ENCODE measurements at places on chromosomes 5 and 9.

DNA sequence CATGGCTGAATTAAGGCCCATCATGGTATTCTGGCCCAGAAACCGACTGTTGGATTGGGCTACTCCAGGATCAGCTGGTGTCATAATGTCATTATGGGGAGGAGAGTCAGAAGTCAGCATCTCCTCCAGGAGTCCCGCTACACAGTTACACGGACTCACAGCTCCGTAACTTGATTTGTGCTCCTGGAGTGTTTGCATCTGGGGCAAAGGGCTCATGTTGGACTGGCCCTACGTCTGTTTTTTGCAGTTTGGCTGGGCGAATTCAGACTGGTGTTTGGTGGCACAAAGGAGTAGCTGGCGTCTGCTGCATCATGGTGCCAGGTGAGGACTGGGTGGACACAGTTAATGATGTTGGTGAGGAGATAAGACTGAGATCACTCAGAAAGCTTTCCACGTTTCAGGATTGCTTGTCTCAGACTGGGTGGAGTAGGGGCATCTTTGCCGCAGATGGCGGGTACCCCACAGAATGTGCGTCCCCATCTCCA is 31.3 kb downstream of the OR2V1 start:
- no peak for DNase-seq

GRCh38 chr5:147517383-147517782 is 7.5 kb upstream of the DPYSL3 start:
- no peak for DNase-seq

DNA sequence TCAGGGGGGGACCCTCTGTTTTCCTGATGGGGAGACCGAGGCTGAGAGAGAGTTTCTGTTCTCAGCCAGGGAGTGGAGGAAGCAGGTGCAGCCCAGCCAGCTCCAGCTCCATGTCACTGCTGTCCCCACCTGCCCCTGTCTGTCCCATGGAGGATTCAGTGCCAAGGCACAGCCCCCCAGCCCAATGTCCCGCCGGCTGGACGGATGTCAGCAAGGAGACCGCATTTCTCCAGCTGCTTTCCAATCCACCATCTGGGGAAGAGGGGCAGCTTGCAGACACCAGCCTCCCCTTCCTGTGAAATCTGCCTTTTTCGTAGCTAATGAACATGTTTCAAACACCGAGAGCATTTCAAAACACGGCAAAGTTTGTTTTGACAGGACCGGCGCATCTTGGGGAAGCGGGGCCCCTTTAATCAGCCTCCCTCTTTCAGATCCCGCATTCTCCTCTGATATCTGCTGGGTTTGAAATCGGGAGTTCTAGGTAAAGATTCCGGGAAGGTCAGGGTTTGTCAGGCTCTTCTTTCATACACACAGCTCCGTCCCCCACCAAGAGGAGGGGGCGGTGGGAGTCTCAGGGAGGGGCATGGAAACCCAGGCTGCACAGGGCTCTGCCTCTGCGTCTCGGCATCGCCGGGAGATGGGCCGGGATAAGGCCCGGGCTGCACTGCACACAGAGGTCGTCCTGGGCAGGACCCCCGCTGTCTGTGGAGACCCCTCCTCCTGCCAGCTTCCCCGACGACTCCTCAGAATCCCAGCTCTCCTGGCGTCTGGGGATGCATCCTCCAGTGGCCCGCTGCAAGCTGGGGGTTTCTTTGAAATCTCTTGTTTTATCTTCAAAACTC is 74.8 kb downstream of the NEK6 start:
- DNase-seq: no peak

GRCh38 chr5:68352166-68352565 is 136.6 kb downstream of the PIK3R1 start:
- no peak for DNase-seq

- no peak for DNase-seq
These were observed 6.3 kb downstream of the IFNA21 start for GRCh38 chr9:21160178-21160577.

DNA sequence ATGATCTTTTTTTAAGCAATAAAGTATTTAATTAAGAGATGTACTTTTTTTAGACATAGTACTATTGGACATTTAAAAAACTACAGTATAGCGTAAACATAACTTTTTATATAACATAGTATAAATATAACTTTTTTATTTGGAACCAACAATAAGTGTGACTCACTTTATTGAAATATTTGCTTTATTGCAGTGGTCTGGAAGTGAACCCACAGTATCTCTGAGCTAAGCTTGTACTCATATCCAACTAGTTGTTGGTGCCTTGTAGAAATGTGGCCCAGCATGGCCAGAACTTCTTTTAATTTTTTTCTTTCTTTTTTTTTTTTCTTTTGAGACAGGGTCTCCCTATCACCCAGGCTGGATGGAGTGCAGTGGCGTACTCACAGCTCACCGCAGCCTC is 61.5 kb upstream of the GALNT10 start:
- DNase-seq: no peak

GRCh38 chr5:3424946-3425345 is 170.7 kb upstream of the IRX1 start:
- no peak for DNase-seq

GRCh38 chr9:101514071-101514470 is 19.6 kb upstream of the RNF20 start:
- no peak for DNase-seq

- DNase-seq: no peak
These were observed 16.4 kb downstream of the SLCO4C1 start for GRCh38 chr5:102279711-102280110.

DNA sequence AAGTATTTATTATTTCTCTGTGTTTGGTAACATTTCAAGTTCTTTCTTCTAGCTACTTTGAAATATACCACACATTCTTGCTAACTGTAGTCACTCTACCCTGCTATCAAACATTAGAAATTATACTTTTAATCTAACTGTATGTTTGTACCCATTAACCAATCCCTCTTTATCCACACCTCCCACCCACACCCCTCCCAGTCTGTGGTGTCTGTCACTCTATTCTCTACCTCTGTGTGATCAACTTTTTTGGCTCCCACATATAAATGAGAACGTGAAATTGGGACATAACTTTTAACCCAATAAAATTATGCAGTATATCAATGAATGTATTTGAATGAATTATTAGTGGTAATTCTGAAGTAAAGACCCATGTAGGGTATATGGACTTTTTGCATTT is 79.7 kb downstream of the PBX3 start:
- DNase-seq: no peak

GRCh38 chr9:123821619-123822018 is 108.3 kb downstream of the DENND1A start:
- DNase-seq: no peak

- DNase-seq: no peak
These were observed 88.7 kb downstream of the UGCG start for GRCh38 chr9:111985315-111985714.

- no peak for DNase-seq
These were observed 82.2 kb upstream of the TLE1 start for GRCh38 chr9:81771571-81771970.

- no peak for DNase-seq
These were observed 4.9 kb upstream of the AMACR start for GRCh38 chr5:34012791-34013190.

GRCh38 chr5:7435503-7435902 is 39.6 kb downstream of the ADCY2 start:
- no peak for DNase-seq

- no peak for DNase-seq
These were observed 2.5 kb upstream of the NEK6 start for GRCh38 chr9:124255222-124255621.

GRCh38 chr5:175747539-175748060 is 89.7 kb downstream of the HRH2 start:
- no peak for DNase-seq

DNA sequence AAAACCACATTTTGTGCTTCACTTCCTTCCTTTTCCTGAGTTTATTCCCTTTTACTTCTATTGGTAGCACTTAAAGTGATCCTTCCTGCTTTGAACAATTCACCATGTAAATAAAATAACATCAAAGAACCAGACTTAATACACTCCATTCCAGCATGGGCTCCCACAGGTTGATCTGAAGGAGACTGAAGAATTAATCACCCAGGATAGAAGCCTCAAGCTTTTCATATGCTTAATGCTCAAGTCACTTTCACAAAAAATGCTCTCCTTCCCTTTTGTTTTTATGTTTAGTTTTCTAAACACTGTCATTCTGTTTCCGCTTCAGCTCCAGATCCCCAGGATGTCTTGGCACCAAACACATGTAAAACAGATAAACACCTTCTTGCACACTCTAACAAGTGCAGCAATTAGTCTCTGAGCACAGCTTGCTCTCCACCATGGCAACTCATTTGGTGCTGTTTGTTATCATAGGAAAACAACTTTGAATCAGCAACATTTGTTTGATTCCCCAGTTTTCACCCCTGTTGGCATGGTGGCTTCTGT is 37.0 kb downstream of the DMRTA1 start:
- no peak for DNase-seq

DNA sequence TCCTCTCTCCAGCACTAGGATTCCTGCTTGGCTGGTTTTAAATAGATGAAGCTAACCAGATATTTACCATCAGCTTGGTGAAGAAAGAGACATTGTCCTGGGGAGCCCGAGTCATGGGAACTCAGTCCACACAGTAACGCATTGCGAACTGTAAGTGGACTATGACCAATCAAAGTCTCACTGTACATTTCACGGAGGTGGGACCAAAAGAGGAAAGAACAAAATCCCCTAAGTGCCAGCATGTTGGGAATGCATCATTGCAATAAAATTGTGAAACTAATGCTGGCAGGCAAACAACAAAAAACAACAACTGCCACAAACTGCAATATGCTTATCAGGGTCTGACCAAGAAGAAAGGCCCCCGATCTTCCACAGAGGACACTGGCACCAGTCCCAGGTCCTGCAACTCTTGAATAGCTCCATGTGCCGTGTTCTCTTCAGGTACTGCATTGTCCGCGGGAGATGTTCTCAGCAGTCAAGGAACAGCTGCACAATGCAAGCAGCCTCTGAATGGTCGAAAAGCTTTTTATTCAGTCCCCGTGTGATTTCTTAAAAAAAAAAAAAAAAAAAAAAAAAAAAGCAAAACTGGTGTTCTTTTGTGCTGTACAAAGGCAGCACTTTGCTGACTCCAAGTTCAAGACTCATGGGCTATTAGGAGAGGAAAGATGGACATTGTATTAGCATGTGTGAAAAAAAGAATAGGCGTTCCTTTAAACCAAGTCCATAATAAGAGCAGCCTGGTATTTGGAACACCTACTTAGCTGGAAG is 38.1 kb downstream of the SEMA6A start:
- DNase-seq: no peak

GRCh38 chr9:123710299-123710698 is 219.6 kb downstream of the DENND1A start:
- DNase-seq: no peak

DNA sequence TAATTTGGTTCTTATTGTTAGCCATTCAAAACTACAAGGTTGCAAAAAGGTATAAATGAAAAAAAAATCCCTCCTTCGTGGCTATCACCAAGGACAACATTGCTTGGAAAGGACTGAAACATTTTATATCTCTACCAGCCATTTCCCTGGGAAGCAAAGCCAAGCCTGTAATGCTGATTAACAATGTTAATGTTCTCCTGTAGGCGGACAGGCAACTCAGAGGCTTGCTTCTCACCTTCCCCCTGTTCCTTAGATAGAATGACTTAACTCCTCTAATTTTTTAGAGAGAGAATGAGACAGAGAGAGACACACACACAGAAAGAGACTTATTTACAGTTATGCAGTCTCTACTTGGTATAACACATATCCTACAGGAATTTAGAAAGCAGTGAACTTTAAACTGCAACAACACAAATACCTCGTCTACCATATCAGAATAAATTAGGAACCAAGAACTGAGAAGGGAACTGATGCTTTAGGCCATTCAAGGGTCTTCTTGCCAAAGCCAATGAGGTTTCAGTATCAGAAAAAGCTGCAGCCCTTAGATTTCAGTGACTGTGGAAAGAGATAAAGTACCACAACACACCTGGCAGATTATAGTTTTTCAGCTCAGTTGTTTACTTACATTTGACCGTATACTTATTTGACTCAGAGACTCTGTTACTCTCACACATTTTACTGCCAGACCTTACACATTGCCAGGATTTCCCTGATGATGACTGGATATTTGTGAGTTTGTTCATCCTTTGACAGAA is 20.9 kb upstream of the MAN2A1 start:
- DNase-seq: no peak

GRCh38 chr9:27485158-27485557 is 38.9 kb upstream of the IFNK start:
- no peak for DNase-seq

DNA sequence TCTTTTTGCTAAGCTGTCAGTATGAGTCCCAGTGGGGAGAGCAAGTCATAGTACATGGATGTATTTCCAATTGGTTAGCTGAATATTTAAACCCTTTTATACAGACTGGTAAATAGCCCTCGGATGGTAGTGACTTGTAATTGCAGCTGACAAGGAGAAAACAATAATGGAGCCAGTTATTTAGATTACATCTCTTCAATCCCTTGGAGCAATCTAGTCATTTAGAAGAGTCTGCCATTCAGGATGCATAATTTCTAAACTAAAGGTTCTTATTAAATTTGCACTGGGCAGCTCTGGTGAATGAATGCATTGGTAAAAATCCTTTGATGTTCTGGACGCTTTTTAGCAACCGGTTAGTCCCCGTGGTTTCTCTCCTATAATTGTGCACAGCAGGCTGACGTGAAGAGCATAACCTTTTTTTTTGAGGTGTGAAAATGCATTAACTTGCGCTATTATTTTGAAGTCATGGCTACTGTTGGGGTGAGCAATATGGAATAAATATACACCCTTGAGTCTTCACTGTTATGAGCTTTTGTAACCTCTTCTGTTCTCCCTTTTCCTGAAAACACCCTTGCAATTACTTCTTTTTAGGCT is 158.6 kb upstream of the CD180 start:
- DNase-seq: no peak
